Fibroblast of lung (primary cell): ENCODE measurements at places on chromosomes 7 and 10. TPM values are rescaled to one million over a fixed set of nuclear protein-coding genes. Genes with fewer than 3 reads are reported as not detected.

AOAH gene
- total RNA-seq, result not detected in 2 replicates

MAP3K8 gene
- 15.7 and 20.0 TPM in 2 replicates for total RNA-seq

GIMAP7 gene
- total RNA-seq, result not detected in 2 replicates

IL2RA gene
- total RNA-seq, result not detected in 2 replicates

CRYGN gene
- total RNA-seq, result 0.26 and 0.50 TPM in 2 replicates

HDAC9 gene
- 3.6 and 7.9 TPM in 2 replicates for total RNA-seq

AMPH gene
- total RNA-seq, result 1.5 and 3.6 TPM in 2 replicates

ANKRD7 gene
- 2.3 and 2.8 TPM in 2 replicates for total RNA-seq

HGF gene
- 108 and 243 TPM in 2 replicates for total RNA-seq

KLF14 gene
- under 0.01 TPM in 2 replicates for total RNA-seq

MARCHF5 gene
- total RNA-seq, result 13.4 and 17.3 TPM in 2 replicates

PTN gene
- 13.9 and 30.2 TPM in 2 replicates for total RNA-seq

DYDC1 gene
- total RNA-seq, result not detected in 2 replicates

MOGAT3 gene
- not detected in 2 replicates for total RNA-seq

RNF148 gene
- 0.26 and 0.83 TPM in 2 replicates for total RNA-seq

CCDC146 gene
- total RNA-seq, result 2.8 and 3.6 TPM in 2 replicates

TCERG1L gene
- total RNA-seq, result not detected in 2 replicates

PKD1L1 gene
- under 0.01 TPM in 2 replicates for total RNA-seq

AKR1E2 gene
- total RNA-seq, result 5.6 and 11.7 TPM in 2 replicates

FKBP9 gene
- total RNA-seq, result 242 and 274 TPM in 2 replicates

SPDYE16 gene
- total RNA-seq, result 0.17 and 0.51 TPM in 2 replicates

GALNT17 gene
- total RNA-seq, result under 0.01 and 0.26 TPM in 2 replicates

ADIRF gene
- total RNA-seq, result 119 and 142 TPM in 2 replicates

MYL7 gene
- total RNA-seq, result not detected in 2 replicates

CPN1 gene
- total RNA-seq, result not detected in 2 replicates

LRMDA gene
- 1.0 and 2.0 TPM in 2 replicates for total RNA-seq

GSTO2 gene
- total RNA-seq, result 2.1 and 3.1 TPM in 2 replicates

PGAM2 gene
- total RNA-seq, result 0.26 and 0.33 TPM in 2 replicates

SGPL1 gene
- total RNA-seq, result 39.3 and 40.3 TPM in 2 replicates

BMPER gene
- 12.2 and 28.2 TPM in 2 replicates for total RNA-seq

ALKBH4 gene
- total RNA-seq, result 11.6 and 13.2 TPM in 2 replicates

JAKMIP3 gene
- under 0.01 and 0.17 TPM in 2 replicates for total RNA-seq

IQUB gene
- 0.77 and 0.83 TPM in 2 replicates for total RNA-seq

POP7 gene
- 31.1 and 31.9 TPM in 2 replicates for total RNA-seq

DOCK1 gene
- 74.7 and 91.0 TPM in 2 replicates for total RNA-seq

BHLHA15 gene
- 0.33 and 0.51 TPM in 2 replicates for total RNA-seq

SLC13A4 gene
- total RNA-seq, result 0.26 and 0.50 TPM in 2 replicates

ZNF138 gene
- total RNA-seq, result 3.9 and 4.1 TPM in 2 replicates

KIN gene
- total RNA-seq, result 7.2 and 10.1 TPM in 2 replicates
